ENCODE measurements at places on chromosomes 2 and 18.

GRCh38 chr2:144643537-144644336 is 123.8 kb upstream of the ZEB2 start:
- DNase-seq: no peak

GRCh38 chr2:227103583-227103982 is 60.4 kb downstream of the COL4A4 start:
- no peak for DNase-seq

DNA sequence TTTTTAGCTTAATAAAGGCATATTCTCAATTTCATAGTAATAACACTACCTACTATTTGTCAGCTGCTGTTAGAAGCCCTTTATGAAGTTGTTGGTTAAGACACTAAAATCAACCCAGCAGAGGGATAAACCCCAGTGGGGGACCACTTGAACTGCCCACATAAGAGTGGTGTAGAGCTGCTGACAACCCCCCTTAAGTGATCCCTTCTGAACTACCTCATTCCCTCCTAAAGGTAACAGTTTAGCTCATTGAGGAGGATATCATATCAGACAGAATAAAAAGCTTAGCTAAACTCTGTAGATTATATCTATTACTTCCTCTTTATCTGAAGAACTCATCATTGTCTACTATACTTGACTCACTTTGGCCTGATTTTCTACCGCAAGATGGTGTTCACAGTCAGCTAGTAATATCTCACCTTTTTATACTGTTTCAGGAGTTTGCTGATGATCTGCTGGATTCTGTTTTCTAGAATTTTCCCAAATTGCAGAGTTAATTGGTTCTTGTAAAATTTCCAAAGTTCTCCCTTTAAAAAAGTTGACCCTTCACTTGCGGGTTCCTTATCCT is 16.2 kb downstream of the GALM start:
- DNase-seq: no peak

GRCh38 chr18:23450022-23450421 is 3.1 kb upstream of the RIOK3 start:
- DNase-seq: no peak

- DNase-seq: peak; percentile 34
Measured at GRCh38 chr2:72864500-72864899, 22.7 kb upstream of the SPR start.

GRCh38 chr2:241014224-241014623 is 15.8 kb downstream of the SNED1 start:
- DNase-seq: peak; percentile 9

GRCh38 chr2:233234264-233234663 is 17.2 kb upstream of the ATG16L1 start:
- DNase-seq: no peak

GRCh38 chr2:145066856-145067548 is 547.1 kb upstream of the ZEB2 start:
- no peak for DNase-seq

DNA sequence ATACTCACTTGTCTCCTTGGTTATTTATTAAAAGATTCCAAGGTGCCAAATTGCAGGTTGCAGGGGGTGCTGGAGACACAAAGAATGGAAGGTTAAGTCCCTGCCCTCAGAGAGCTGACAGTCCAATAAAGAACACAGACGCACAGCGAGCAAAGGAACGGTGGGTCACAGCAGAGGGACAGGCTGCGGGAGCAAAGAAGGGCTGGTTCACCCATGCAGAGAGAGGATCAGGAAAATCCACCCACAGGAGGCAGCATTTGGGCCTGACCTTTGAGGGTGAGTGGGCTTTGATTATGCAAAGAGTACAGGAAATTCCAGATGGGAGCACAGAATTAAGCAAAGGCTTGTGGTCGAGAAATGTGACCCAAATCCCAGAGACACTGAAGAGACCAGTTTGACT is 45.0 kb downstream of the ZBTB7C start:
- no peak for DNase-seq

DNA sequence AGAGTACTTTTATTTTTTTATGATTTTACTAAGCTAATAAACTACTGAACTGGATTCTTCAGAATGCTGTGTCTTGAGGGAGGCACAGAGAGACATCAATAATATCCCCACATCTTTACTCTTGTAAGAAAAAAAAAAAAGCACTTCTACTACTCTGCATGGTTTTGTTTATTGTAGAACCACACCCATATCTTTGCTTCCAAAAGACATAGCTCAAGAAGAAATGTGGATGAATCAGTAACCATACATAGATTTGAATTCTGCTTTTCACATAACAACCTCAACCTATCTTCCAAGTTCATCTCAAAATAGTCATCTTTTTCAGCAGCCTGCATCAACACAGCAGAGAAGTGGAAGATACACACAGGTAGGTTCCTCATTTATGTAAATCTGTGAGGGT is 12.2 kb upstream of the COL5A2 start:
- no peak for DNase-seq

DNA sequence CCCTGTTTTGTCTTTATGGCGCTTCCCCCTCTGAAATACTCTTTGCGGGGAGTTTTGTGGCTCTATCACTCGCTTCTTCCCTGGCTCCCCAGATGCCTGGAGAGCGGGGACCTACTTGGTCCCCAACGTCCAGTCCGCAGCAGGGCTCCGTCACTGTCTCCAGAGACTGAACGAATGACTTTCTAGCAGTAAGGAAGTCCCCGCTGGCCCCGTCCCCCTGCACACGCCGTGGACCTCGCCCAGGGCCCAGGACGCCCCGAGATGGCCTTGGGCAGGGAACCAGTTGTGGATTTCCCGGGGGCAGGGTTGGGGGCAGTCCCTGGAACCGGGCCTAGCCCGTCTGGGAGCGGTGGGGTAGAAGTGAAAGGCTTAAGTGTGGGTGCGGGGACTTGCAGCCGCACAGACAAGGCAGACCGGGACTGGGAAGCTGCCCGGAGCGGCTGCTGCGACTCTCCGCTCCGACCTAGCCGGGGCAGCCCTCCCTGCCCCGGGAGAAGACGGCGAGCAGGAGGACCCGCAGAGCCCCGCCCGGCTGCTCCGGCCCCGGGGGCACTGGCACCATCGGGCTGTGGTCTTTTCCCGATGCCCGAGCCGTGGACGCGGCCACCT is 821 bp upstream of the EPHA4 start:
- DNase-seq: peak; percentile 42

DNA sequence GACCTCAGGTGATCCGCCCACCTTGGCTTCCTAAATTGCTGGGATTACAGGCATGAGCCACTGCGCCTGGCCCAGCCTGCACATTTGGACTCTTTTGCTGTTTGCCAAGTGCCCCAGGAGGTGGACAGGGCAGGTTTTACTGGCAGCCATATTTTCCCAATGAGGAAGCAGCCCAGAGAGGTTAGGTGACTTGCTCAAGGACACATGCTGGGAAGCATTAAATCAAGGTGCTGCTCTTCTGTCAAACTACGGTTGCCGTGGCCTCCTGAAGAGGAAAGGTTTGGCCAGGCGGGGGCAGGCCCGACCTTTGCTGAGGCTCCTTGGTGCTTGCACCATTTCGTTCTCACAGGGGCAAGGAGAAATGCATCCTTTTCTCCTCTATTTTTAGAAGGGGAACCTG is 44.0 kb downstream of the DNMT3A start:
- DNase-seq: no peak

- no peak for DNase-seq
Measured at GRCh38 chr2:222760301-222760897, 88.9 kb downstream of the MOGAT1 start.

- no peak for DNase-seq
Measured at GRCh38 chr2:128525653-128526052, 207.0 kb upstream of the HS6ST1 start.

GRCh38 chr2:237617587-237617982 is 9.8 kb upstream of the LRRFIP1 start:
- no peak for DNase-seq

DNA sequence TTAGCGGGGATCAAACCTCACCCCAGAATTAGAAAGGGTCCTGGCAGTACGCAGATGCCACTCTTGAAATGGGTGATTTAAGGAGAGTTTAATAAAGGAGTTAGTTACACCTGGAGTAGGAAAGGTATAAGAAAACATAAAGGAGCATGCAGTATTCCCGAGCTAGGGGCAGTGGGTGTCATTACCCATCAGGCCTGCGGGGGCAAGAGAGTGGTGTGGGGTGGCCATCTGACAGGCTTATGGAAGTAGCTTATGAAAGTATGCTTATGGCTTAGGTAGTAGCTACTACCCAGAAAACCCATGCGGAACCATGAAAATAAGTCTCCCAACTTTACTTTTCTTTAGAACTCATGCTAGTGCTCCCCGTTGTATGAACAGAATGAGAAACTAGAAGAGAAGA is 568.9 kb upstream of the ACVR2A start:
- no peak for DNase-seq

DNA sequence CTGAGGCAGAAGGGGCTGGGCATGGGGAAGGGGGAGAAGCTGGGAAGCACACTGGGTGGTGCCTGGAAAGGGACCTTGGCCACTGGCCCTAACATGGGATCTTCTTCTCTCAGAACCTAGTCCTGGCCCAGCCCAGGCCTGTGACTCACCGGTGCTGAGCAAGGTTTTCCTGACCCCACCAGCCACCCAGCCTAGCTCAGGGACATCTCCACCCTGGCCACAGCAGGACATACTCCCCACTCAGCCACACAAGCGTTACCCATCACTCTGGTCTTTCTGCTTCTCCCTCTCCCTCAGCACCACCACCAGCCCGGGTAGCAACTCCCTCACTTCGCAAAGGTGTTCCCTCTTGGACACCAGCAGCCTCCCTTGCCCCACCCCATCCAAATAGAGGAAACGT is 22.8 kb downstream of the TNS1 start:
- DNase-seq: no peak

GRCh38 chr18:9710037-9710436 is 1.9 kb downstream of the RAB31 start:
- no peak for DNase-seq

DNA sequence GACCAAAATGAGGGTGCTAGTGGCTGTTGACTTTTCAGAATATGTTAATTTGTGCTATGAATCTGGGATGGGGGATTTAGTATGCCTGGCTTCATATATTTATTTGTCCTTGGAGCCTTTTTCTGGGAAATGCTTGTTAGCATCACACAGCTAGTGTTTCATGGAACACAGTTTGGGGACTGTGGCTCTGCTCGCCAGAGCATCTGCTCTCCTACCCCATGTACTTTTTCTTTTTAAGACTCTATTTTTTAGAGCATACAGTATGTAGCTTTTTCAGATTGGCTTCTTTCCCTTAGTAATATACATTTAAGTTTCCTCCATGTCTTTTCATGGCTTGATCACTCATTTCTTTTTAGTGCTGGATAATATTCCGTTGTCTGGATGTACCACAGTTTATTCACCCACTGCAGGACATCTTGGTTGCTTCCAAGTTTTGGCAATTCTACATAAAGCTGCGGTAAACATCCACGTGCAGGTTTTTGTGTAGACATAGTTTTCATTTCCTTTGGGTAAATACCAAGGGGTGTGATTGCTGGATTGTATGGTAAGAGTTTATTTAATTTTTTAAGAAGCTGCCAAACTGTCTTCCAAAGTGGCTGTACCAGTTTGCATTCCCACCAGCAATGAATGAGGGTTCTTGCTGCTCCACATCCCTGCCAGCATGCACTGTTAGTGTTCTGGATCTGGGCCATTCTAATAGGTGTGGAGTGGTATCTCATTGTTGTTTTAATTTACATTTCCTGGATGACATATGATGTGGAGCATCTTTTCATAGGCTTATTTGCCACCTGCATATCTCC is 44.1 kb downstream of the EFR3B start:
- DNase-seq: no peak

- DNase-seq: no peak
Measured at GRCh38 chr2:34188464-34189303, 589.6 kb upstream of the FAM98A start.

DNA sequence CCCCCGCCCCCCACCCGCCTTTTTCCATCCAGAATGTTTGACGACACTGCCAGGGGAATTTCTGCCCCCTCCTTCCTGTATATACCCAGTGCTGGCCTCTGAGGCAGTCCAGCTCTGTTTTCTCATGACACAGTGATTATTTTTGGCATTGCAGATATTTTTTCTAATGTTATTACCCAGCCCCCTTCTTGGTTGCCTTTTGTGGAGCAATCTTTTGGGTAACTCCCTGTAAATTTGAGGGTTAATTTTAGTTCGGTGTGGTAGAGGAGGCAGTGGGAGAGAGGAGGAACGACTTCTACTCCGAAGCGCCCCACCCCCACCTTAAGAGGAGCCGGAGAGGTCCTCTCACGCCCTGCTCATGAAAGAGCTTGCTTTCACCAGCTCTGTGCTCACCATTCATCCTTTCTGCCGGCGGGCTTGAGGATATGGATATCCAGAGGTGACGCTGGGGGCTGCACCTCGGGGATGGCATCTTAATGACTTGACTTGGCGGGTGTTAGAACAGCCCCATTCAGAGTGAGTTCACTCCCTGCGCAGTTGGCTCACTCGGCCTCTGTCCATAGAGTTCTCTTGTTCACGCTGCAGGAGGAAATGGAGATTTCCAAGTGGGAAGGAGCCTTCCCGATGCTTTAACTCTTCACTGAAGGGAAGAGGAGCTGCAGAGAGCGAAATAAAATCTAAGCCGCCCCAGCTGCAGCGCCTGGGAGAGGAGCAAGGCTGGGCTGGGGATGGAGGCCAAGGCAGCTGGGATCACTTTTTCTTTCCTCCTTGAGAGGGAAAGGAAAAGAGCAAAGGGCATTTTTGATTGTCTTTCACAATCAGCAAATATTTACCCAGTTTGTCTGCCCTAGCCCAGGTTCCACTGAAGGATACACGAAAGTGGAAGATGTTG is 38.4 kb downstream of the EPAS1 start:
- DNase-seq: no peak

- DNase-seq: no peak
Measured at GRCh38 chr18:13330996-13331395, 112.4 kb downstream of the LDLRAD4 start.

DNA sequence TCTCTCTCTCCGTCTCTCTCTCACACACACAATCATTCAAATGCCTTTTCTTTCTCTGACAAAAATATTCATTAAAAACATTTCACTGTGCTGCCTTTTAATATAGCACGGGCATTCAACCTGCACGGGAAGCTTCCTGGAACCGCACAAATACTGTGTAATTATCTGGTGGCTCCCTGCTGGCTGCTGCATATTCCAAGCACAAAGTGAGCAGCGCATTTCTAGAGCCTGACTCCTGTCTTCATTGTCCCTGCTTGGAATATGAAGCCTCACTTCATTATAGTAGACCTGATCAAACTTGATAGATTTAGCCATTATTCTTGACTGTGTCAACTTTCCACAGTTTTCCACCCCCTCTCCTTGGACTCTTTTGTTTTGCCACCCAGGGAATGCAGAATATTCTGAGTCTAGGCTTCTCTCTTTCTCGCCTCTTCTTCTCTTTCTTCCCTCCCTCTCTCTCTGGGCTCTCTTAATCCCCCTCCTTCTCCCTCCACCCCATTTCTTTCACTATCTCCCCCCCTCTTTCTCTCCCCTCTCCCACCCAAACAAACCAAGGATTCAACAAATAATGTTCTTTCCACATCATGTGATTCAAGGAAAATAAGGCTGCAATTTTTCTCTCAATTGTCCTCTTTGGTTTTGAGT is 672.1 kb upstream of the FANCL start:
- DNase-seq: no peak

DNA sequence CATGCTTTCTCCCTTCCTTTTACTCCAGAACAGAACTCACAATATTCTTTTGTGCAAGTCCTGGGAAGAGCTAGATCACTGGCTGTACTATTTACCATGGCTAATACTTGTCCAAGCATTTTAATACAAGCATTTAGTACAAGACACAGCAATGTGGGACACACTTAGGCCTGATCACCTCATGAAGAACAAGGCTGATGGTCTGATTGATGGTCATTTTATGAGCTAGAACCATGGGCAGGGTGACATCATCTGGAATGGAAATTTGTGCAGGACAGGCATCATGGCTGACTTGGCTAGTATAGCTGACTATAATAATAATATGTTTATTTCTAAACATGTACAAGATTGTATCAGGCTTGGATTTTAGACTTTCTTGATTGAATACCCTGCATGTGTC is 374.2 kb upstream of the HNMT start:
- DNase-seq: no peak
